Activated T-helper 1 cell treated with anti-CD3 and anti-CD28 coated beads, Interleukin-2, amount 50 U/mL, for 16 hours (primary cell): ENCODE measurements at places on chromosomes 6 and 20.

DNA sequence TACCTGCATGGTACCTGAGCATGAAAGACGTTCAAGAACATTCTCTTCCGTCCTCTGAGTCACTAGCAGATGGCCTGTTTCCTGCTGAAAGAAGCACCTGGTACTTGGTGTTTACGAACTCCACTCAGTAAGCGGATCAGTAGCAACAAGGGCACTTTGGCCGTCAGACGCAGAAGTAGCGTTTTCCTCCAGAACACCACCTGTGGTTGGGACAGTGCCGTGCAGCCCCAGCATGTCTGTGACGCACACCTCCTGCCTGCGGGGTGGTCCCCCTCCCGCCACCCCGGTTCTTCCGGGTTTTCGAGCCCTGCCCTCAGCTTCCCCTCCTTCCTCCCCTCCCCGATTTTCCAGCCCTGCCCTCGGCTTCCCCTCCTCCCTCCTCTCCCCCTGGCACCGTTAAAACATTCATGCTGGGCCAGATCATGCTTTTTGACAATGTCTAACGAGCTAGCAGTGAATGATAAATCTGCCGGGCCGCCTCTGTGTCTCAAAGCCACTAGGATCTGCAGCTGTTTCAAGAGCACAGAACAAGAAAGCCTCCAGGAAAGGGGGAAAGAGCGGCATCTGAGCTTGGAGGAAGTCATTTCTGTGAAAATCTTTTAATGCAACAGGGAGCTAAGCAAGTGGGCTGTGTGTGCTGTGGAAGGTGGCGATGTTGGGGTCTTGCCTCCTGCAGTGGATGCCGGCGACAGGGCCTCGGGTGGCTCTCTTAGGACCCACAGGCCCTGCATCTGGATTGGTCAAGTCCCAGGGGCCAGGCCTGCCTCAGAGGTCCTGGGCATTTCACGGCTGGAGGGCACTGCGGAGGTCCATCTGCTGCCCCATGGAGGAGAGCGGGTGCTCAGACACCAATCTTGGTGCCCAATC is 207.9 kb downstream of the ERMARD start:
- no peak for DNase-seq

DNA sequence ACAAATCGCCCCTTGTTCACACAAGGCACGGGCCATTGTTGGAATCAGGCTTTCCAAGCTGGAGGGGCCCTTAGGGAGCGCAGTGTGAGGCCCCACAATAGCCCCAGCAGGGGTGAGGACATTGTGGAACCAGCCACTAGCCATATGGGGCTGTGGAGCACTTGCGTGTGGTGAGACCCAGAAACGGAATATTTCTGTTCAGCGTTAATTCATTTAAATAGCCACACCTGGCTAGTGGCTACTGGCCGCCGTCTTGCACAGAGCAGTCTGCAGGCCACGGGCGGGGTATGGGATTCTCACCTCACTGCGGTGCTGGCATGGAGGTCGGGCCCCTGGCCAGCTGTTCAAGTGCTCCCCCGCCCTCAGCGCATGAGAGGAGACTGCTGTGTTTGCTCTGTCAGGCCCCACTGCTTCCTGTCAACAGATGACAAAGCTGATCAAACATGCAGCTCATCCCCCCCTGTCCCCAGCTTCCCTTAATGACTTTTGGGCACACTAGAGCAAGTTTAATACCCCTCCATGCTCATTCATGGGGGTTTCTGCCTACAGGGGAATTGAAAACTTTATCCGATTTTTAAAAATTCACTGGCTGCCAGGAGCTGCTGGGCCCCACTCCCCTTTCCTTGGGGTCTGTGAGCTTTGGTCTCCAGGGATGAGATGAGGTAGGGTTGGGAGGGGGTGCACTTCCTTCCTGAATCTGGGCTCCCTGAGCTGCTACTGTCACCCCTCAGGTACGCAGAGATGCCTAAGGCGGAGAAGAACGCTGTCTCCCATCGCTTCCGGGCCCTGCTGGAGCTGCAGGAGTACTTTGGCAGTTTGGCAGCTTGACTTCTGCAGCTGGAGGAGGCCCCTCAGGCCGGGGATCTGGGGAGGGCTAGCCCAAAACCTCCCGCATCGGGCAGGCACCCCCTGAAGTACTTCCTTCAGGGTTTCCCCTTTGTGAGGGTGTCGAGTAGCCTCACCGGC is 13.6 kb downstream of the ITPA start:
- DNase-seq, result no peak

GRCh38 chr20:23265226-23265625 is 85.4 kb upstream of the NXT1 start:
- no peak for DNase-seq

GRCh38 chr6:30547454-30547853 is 8.8 kb downstream of the GNL1 start:
- no peak for DNase-seq

- DNase-seq, result no peak
Observed at GRCh38 chr6:15079288-15079817, 166.5 kb upstream of the JARID2 start.

DNA sequence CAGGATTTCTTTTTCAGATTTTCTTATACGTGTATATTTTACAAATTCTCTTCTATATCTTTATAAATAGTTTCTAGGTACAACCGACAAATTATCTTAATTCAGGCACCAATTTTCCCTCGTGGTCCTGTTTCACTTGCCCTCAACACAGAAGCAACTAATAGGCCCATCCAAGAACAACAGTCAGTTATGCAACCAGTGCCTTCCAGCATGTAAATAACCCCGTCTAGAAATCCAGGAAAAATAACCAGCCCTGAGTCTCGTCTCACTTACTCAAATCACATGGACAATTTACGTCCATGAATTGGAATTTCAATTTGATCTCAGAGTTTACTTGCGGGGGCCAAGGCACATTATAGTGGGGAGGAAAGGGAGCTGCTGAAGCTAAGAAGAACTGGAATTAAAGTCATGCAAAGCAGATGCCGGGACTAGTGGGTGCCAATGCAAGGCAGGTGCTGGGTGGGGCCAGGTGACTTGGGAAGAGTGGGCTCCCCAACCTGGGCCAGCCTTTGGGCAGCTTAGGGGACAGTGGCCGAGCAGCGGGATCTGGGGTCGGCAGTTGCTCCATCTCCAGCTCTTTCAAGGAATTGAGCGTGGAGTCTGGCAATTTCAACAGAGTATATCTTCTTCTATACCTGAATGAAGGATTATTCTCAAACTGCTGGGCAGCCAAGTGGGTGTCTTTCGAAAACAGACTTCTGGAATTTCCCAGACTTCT is 121.7 kb downstream of the EDN3 start:
- no peak for DNase-seq

GRCh38 chr20:57991211-57991881 is 237.1 kb downstream of the ANKRD60 start:
- DNase-seq, result no peak

GRCh38 chr6:69673298-69673697 is 123.5 kb downstream of the LMBRD1 start:
- no peak for DNase-seq

DNA sequence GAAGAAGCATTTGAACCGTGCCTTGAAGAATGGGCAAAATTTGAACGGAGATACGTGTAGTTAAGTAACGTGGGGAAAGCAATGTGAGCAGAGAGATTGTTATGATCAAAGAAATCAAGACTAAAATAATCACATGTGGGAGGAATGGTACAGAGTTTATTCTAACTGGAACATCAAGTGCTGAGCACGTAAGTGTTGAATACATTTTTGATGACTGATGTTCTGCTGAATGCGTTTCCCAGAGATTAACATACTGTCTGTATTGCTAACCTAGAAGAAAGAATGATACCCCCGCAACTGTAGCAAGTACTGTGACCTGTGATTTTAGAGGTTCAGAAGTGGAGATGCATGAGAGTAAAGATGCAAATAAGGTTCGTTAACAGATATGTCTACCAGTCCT is 146.9 kb upstream of the EPHA7 start:
- no peak for DNase-seq

GRCh38 chr6:90444160-90444714 is 142.6 kb downstream of the MAP3K7 start:
- DNase-seq, result no peak

DNA sequence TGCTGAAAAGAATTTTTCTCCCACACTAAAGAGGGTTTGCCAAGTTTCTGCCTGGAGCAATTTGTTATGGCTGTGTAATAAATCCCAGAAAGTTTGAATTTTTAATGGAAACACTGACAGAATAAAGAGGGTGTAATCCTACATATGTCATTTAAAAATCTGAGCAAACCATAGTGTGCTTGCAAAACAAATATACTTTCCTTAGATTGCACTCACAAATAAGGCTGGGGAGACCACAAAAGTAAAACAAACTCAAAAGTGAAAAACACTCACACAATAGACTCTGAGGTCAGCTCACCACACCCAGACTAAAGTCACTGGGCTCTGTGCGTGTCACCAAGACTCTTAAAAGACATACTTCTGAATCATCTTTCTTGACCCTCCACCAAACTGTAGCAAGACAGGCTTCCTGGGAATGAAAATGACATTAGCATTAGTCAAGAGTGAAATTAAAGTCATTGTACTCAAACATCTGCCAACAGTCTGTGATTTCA is 4.8 kb upstream of the ATXN1 start:
- peak; percentile 5 for DNase-seq

DNA sequence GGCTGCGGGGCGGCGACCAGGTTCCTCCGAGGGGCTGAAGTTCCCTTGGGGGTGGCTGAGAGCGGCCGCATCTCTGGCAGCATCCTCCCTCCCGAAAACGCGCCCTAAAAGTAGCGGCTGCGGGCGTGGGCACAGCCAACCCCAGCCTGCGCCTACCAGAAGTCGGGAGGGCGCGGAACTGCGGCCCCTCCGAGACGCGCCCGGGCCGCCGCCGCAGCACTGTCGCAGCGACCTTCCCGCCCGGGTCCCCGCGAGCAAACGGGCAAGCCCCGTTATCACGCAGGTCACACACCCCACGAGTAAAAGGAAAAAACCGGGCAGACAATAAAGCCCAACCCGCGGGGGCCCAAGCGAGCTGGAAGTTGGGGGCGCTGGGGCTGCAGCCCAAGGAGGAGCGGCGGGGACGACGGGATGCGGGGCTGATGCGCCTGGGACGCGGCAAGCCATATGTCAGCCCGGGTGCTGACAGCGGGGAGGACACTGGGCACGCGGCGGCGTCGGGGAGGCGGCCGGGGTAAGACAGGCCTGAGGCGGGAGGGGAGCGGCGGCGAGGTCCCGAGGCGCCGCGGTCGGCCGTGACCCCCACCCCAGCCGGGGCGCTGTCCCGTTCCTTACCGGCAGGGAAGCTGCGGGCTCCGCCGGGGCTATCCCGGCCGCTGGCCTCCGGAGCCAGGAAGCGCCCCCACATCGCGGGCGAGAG is 659 bp downstream of the CEP85L start:
- peak; percentile 22 for DNase-seq

DNA sequence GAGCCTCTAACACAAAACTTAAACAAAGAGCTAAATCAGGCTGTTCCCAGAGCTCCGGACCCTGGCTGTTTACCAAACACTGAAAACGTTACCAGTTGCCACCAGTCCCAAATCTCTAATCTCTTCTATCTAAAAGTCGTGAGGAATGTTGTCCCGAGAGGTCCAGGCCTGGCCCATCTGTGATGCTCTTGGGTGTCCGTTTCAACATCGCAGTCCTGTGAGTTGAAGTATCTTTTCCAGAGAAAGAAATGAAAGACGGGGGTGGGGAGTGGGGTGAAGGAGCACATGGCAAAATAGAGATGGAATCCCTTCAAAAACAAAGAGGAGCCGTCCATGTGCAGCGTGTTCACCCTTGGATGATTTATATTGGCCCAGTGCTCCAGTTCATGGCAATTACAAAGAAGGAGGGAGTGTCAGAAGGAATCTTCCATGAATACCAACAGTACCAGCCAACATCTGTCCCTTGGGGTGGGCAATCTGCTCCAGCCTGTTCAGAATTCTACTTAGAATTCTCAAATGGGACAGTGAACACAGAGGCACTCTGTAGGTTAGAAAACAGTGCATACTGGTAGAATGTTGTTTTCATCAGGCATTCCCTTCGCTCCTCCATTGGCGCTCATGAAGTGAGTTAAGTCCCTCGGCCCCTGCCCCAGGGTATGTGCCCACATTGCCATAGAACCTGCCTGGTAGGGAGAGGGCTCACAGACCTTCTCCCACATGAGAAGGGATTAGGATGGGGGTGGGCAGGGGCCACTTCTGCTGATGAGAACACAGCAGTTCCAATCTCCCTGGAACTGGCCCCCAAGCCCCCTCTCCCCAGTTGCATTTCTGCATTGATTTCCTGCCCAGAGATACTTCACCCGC is 112.1 kb downstream of the LY86 start:
- no peak for DNase-seq

- no peak for DNase-seq
Observed at GRCh38 chr6:140490081-140490480, 1115.6 kb upstream of the CITED2 start.

- no peak for DNase-seq
Observed at GRCh38 chr20:12638633-12639312, 370.0 kb upstream of the SPTLC3 start.

DNA sequence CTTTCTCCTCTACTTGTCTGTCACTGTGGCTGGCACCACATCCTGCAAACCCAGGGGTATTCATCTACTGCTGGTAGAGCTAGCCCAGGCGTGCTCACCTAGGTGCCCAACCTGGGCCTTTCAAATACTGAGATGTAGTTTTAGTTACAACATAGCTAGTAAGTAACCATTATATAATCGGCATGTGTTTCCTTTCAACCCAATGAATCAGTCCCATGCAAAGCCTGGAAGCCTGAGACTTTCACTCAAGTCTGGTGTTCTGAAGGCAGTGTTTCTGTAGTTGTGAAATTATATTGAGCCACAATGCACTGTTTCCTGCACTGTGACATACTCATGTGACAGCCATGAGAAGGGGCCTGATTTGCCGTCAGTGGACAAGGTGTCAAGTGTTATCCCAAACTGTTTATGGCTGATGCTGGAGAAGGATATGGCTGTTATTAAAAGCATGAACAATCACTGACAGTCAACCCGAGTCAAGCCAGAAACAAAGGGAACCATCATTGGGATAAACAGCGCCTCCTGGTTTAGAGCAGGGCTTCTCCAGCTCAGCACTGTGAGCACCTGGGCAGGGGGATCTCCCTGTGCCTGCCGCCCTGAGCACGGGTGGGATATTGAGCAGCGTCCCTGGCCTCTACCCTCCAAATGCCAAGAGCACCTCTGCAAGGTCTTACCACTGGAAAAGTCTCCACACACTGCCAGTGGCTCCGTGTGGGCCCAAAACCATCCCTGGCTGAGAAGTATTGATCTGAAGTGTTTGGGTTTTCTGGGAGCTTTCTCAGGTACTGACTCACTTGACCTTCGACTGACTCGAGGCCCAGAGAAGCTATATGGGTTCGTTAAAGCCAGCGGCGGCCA is 1.6 kb downstream of the PSMA7 start:
- no peak for DNase-seq

GRCh38 chr20:13271977-13272975 is 51.2 kb downstream of the ISM1 start:
- no peak for DNase-seq
